ENCODE measurements at places on chromosomes 3 and 15. TPM values are rescaled to one million over a fixed set of nuclear protein-coding genes. Genes with fewer than 3 reads are reported as not detected.
A peak's percentile ranks its signal among the peaks of the same experiment; 100 is the strongest.

GRCh38 chr3:105842449-105842848, 26.4 kb downstream of the CBLB start:
- peak overlapping the region; percentile 22 for H3K27ac ChIP-seq
- no peaks in the 10 kb centered on the region for H3K4me1 ChIP-seq
- no peaks in the 10 kb centered on the region for H3K36me3 ChIP-seq
- H3K27me3 ChIP-seq, result no peaks in the 10 kb centered on the region
- no peak overlapping the region for H3K4me3 ChIP-seq

GRCh38 chr3:38614651-38615352, 34.7 kb downstream of the SCN5A start:
- no peaks in the 10 kb centered on the region for H3K4me1 ChIP-seq
- H3K36me3 ChIP-seq, result no peaks in the 10 kb centered on the region
- DNase-seq, result no peak
- H3K27me3 ChIP-seq, result no peaks in the 10 kb centered on the region
- H3K4me3 ChIP-seq, result no peak overlapping the region

The MME gene
- total RNA-seq, result 41.6 TPM

DNA sequence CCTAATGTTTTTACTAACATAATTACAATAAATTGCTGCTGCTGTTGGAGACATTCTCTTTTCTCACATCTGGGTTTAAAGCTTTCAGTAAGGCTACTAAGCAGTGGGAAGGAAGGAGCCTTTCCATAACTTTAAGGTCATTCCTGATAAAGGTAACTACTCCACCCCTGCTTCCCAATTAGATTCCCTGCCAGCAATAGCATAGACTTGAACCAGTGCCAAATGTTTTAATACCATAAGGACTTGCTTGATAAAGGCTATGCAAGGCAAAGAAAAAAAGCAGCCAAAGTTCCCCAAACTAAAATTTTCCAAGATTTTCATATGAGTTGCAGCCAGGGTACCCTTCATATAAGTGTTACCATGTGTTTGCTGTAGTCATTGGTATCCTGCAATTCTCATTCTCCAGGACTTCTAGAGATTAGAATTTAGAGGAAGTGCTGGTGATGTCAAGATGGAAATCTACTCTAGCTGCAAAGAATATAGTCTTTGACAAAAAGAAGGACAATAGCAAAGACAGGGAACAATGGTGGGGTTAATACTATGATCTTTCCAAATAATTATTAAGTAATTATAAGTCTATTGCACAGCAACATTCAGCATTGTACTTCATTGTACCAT, 106.1 kb downstream of the FILIP1L start:
- H3K27me3 ChIP-seq, result no peaks in the 10 kb centered on the region
- no peak overlapping the region for H3K27ac ChIP-seq
- no peaks in the 10 kb centered on the region for H3K36me3 ChIP-seq
- H3K4me3 ChIP-seq, result no peak overlapping the region
- DNase-seq, result no peak

The MKRN2OS gene
- total RNA-seq, result not detected

DNA sequence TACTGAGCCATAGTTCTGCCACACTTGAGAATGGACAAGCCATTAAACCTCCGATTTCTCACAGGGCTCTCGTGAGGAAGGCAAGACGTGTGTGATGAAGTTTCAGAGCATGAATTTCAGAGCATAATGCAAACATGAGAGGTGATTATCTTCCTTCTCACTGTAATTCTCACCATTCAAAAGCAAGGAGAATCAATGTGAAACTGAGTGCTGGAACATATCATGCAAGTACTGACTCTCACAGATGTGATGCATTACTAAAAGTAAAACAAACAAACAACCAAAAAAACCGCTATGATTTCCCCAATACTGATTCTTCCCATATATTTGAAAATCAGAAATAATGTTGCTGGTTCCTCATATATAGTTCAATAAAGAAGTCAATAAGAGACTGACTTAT, 23.7 kb downstream of the P3H2 start:
- H3K4me1 ChIP-seq, result no peaks in the 10 kb centered on the region
- no peak for DNase-seq
- no peak overlapping the region for H3K27ac ChIP-seq
- no peaks in the 10 kb centered on the region for H3K36me3 ChIP-seq
- no peak overlapping the region for H3K4me3 ChIP-seq
- no peaks in the 10 kb centered on the region for H3K27me3 ChIP-seq

DNA sequence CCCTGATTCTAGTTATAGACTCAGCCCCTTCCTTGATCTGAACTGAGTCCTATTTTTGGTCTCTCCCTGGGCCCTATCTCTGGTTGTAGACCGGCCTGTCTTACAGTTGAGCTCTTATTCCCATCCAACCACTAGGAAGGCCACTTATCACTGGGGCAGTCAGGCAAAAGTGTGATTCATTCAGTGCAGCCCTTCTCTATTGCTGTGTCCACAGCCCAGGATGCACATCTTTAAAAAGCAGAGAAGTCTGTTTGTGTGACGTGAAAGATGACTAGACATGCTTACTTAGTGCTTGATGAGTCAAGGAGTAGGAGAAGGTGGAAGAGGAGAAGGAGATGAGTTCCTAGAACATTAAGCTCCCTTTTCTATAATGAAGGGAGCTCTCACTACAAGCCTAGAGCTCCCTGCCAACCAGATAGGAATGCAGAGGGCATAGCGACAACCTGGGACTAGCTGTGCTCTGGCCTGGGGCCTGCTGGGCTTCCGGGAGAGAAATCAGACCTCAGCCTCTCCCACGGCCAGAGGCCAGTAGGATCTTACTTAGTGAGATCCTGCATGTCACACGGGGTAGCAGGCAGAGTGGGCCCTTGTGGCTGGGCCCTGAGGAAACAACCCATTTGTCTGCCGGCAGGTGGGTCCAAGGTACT, 25.7 kb downstream of the INSYN1 start:
- DNase-seq, result no peak
- H3K27ac ChIP-seq, result no peak overlapping the region
- no peaks in the 10 kb centered on the region for H3K27me3 ChIP-seq
- H3K4me1 ChIP-seq, result no peaks in the 10 kb centered on the region

The PRR23C gene
- total RNA-seq, result not detected

The ADAM10 gene
- total RNA-seq, result 30.0 TPM

- H3K27me3 ChIP-seq, result no peaks in the 10 kb centered on the region
- H3K27ac ChIP-seq, result no peak overlapping the region
- H3K4me3 ChIP-seq, result no peak overlapping the region
Measured at GRCh38 chr3:31252216-31253185, 280.2 kb upstream of the STT3B start.

DNA sequence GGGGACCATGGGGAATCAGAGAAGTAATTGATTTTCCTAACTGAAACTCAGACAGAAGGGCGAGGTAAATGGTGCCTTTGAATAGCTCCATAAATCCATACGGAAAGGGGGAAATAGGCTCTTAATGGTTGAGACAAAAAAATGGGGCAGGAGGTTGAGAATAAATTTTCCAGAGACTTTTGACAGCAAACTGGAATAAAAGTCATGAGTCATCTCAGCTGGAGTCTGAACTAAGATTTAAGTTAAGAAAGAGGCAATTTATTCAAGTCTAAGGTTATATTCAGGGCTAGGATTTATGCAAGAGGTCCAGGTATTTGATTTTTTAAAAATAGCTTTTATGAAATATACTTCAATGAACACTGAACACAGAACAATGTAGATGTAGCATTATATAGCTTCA, 238.7 kb upstream of the RORA start:
- no peak for DNase-seq
- H3K27me3 ChIP-seq, result no peaks in the 10 kb centered on the region
- no peak overlapping the region for H3K27ac ChIP-seq

- H3K4me3 ChIP-seq, result no peak overlapping the region
- peaks cover 34% of the 10 kb centered on the region for H3K4me1 ChIP-seq
- DNase-seq, result no peak
- H3K36me3 ChIP-seq, result no peaks in the 10 kb centered on the region
- H3K27me3 ChIP-seq, result no peaks in the 10 kb centered on the region
Measured at GRCh38 chr15:60095711-60096110, 91.6 kb downstream of the FOXB1 start.

The ATP13A4 gene
- total RNA-seq, result 1.2 TPM

- no peak for DNase-seq
- H3K4me3 ChIP-seq, result no peak overlapping the region
- no peaks in the 10 kb centered on the region for H3K36me3 ChIP-seq
- H3K27me3 ChIP-seq, result no peaks in the 10 kb centered on the region
- H3K4me1 ChIP-seq, result no peaks in the 10 kb centered on the region
Measured at GRCh38 chr3:178393824-178394223, 142.4 kb upstream of the KCNMB2 start.

The SELENOK gene
- 23.0 TPM for total RNA-seq
